ENCODE measurements at places on chromosomes 13 and 19.

GRCh38 chr13:76383676-76384461 lies 502.3 kb downstream of the KCTD12 start:
- DNase-seq = no peak

DNA sequence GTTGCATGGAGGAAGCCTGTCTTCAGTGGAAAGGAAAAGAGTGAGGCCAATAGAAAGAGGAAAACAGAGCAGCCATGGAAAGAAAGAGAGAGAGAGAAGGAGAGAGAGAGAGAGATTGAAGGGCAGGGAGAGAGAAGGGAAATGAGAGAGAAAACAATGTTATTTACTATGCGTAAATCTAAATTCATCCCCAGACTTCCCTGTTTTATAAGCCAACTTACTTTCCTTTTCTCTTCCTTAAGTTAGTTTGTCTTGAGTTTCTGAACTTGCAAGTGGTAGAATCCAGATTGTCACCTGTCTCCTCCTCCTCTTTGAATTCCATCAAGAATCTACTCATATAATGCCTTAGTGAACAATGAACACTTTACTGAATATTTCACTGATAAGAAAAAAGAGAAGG lies 16.8 kb upstream of the RCBTB2 start:
- no peak for DNase-seq

DNA sequence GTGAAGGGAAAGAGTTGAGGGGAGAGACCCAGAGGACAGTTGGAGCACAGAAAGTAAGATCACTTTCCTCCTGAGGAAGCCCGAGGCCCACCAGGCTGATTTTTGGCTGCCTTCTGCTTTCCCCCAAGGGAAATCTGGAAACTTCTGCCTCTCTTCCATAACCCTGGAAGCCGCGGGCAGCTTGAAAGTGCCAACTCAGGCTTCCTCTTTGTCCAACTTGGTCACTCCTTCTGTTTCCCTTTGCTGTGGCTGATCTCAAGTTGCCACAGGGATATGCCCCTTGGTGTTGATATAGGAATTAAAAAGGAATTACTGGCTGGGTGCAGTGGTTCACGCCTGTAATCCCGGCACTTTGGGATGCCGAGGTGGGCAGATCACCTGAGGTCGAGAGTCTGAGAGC lies 5.7 kb upstream of the CD70 start:
- no peak for DNase-seq

DNA sequence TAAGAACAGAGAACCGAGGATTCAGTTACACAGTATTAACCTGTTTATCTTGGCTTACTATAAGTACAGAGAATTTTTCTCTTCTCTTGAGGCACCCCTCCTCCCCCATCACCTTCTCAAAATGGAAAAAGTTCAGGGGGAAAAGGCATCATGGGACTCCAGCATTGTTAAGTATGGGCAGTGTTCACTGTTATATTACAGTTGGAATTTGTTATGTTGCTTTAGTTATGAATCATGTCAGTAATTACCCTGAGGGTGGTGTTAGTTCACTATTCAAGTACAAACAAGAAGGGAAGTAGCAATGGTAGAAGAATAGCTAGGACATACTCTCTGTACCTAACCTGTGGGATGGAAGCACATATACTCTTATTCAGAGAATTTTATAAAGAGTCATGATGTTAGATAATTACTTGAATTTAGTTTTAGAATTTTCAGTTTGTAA lies 12.0 kb downstream of the LPAR6 start:
- DNase-seq = no peak

Data from glutamatergic neuron (in vitro differentiated cells).